ENCODE measurements at places on chromosomes 1 and 21.
A peak's percentile ranks its signal among the peaks of the same experiment; 100 is the strongest.

- no peak for DNase-seq
Observed at GRCh38 chr1:107683191-107683657, 281.8 kb downstream of the VAV3 start.

DNA sequence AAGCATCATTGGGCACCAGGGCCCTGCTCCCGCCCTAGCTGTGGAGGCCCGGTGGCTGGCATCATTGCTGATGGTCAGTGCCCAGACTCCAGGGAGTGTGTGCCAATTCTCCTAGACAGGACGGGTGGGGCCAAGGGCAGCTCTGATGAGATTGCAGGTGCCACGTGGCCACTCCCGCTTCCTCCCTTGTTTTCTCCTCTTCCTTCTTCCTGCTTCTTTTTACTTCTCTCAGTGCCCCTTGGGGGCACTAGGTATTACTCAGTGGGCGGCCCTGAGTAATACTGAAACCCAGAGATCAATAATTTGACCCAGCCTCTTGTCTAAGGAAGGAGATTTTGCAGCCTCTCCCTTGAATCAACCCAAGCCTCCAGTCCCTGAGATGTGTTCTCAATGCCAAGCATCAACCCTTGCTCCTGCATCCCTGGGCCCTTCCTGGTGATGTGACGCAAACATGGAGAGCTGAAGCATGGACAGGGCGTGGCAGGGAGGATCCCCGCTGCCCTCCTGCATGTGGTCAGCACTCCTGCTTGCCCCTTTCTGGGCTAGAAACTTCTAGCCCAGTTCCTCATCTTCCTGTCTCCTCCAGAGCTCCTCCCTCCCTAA, 32.4 kb downstream of the CDK18 start:
- no peak for DNase-seq

DNA sequence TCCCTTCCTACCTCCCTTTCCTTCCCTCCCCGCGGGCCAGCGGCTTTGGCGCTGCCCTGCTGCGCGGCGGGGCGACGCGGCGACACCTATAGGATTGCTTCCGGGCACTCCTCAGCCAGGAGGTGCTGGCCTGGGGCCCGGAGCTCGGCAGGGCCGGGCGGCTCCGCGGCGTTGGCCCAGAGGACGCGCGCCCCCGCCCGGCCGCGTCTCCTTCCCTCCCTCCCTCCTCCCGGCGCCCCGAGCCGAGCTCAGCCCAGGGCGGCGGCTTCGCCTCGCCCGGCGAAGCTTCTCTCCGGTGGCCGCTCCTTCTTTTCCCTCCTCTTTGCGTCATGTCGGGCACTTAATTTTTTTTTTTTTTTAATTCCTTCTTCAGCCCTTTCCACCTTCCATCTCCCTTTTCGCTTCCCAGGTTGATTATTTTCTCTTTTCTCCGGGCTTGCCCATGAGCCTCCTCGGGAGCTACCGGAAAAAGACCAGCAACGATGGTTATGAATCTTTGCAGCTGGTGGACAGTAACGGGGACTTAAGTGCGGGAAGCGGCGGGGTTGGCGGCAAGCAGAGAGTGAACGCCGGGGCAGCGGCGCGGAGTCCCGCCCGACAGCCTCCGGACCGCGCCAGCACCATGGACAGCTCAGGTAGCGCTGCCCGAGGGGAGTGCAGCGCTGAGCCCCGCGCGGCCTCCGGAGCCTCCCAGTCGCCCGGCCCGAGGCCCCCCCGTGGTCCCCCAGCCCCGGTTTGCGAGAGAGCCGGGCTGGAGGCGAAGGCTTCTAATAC, at the start of gene DNAJC6:
Gene DNAJC6, plus strand, starts transcription at position 240 of the 774 bp plus-strand sequence. Its CDS starts 203 bp downstream, at position 443.
- DNase-seq: peak; percentile 21

DNA sequence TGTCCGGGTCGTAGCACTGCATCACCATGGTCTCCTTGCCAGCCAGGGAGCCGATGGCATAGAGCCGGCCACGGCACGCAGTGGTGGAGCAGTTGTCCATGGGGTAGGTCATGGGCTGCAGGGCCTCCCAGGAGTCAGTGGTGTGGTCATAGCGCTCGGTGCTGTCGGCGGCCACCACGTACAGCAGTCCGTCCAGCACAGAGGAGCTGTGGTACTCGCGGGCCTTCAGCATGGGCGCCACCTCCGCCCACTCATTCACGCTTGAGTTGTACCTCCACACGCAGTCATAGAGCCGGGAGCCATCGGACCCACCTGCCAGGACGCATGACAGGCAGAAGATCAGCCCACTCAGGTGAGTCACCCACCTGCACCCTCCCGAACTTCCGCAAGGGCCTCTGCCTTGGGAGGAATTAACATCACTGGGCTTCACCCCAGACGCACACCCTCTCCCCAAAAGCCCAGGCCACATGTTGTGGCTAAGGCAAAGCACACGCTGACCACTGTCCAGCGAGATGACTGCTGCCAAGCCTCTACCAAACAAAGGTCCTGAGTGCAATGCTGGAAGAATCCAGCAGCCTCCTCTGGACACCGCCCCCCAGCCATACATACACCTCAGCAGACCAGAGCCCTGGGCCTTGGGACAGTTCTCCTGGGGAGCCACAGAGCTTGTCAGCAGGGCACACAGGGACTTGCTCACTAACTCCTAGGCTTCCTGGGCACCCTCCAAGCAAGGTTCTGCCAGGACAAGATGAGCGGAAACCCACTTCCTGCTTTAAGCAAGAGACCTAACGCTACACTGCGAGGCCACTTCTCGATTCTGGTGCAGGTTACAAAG, 3.3 kb downstream of the KLHL21 start:
- DNase-seq: peak; percentile 74

GRCh38 chr1:204368996-204369726, 9.4 kb upstream of the PLEKHA6 start:
- no peak for DNase-seq

- DNase-seq: no peak
Observed at GRCh38 chr1:33455539-33456501, 16.6 kb upstream of the ZSCAN20 start.

- no peak for DNase-seq
Observed at GRCh38 chr1:238961790-238962189, 424.6 kb upstream of the CHRM3 start.

Data from CD8-positive, alpha-beta T cell (primary cell).